ENCODE measurements at places on chromosomes 11 and 22. TPM values are rescaled to one million over a fixed set of nuclear protein-coding genes. Genes with fewer than 3 reads are reported as not detected.

DNA sequence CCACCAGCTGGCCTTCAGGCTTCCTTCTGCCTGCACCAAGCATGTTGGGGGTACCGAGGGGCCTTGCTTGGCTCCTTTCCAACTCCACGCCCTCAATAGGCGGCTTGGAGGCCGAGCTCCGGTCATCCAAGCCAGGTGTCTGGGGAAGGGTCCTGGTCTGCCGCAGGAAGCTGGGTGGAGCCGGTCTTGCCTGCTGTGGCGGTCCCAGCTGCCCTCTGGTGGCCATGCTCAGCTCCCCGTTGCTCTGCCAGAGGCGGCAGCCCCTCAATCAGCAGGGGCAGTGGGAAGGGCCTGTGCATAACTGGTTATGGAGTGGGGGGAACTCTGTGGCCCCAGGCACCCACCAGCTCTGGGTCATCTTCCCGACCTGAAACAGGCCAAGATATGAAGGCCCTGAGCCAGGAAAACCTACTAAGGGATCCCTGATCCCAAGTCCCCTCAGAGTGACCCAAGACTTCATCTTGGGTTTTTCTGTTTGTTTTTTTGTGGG is 3.2 kb downstream of the ARVCF start:
- peaks cover 30% of the 10 kb centered on the region for H3K27me3 ChIP-seq
- peak; percentile 78 for DNase-seq
- no peak overlapping the region for H3K4me3 ChIP-seq
- peaks cover 2% of the 10 kb centered on the region for H3K4me1 ChIP-seq
- H3K36me3 ChIP-seq, result no peaks in the 10 kb centered on the region

DNA sequence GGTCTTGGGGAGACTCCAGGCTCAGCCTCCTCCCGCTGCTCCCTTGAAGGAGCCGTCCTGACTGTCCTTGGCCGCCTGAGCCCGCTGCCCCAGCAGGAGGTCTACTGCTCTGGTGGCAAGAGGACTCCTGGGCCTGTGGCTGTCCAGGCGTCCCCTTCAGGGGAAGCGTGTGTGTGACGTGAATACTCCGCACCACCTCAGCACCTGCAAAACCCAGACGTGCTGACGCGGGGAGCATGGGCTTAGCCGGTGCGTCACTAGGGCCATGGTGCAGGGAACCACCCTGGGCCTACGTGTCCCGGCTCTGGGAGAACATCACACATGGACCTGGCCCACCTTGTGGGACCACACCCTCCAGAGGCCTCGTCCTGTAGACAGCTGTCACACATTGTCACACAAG is 30.2 kb upstream of the BRSK2 start:
- H3K4me1 ChIP-seq, result peaks cover 17% of the 10 kb centered on the region
- no peak overlapping the region for H3K27ac ChIP-seq
- H3K27me3 ChIP-seq, result peaks cover 32% of the 10 kb centered on the region
- H3K4me3 ChIP-seq, result no peak overlapping the region

GRCh38 chr11:102712137-102712536 is 6.6 kb upstream of the MMP27 start:
- no peaks in the 10 kb centered on the region for H3K4me1 ChIP-seq
- H3K36me3 ChIP-seq, result no peaks in the 10 kb centered on the region
- no peak overlapping the region for H3K4me3 ChIP-seq
- H3K27ac ChIP-seq, result no peak overlapping the region
- peaks cover 15% of the 10 kb centered on the region for H3K27me3 ChIP-seq

GRCh38 chr11:64248578-64248977 is 1.8 kb upstream of the PPP1R14B start:
- H3K4me3 ChIP-seq, result no peak overlapping the region
- H3K4me1 ChIP-seq, result peaks cover 11% of the 10 kb centered on the region
- no peak overlapping the region for H3K27ac ChIP-seq
- no peak for DNase-seq

OR4D5 gene
- total RNA-seq, result 0.53 TPM

GRCh38 chr11:60370811-60371298 is 7.5 kb upstream of the MS4A7 start:
- no peak overlapping the region for H3K4me3 ChIP-seq
- H3K4me1 ChIP-seq, result peaks cover 14% of the 10 kb centered on the region
- no peaks in the 10 kb centered on the region for H3K36me3 ChIP-seq
- peak overlapping the region; percentile 92 for H3K27ac ChIP-seq
- no peaks in the 10 kb centered on the region for H3K27me3 ChIP-seq

DNA sequence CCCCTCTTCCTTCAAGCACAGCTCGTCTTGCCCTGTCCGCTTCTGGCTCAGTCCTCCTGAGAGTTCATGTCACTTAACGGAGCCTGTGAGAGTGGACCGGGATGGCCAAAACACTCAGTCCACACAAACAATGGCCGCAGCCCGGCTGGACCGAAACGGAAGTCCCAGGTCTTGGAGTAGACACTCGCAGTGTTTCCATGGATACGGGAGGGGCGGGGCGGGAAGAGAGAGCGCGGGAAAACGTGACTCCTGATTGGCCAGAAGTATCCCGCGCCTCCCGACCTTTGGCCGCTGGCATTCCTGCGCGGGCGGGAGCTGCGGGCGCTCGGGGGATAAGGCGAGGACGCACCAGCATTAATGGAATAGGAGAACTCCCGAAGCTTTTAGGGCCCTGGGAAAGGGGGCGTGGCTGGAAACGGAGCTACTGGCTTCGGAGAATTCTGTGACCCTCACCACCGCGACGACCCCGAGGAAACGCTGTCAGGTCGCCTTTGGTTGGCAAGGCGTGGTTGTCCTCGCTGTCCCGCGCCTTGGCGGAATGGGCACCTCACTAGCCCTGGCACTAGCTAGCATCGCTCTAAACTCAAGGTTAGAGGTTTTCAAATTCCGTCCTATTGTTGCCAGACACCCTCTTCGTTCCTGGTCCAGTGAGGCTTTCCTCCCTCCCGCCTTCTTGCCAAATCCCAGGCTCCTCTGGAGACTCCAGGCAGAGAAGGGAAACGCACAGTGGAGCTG is at the start of the genes NLRP14 and ZNF214:
NLRP14 (plus strand) TSS at position 297 of the 735 bp plus-strand sequence. CDS start 18,108 bp downstream, outside the sequence.
ZNF214 (minus strand) TSS at position 164 of the 735 bp plus-strand sequence. CDS start 17,511 bp downstream, outside the sequence.
- H3K27me3 ChIP-seq, result peaks cover 13% of the 10 kb centered on the region
- H3K4me3 ChIP-seq, result peak within 1 kb of the TSS; percentile 94
- peaks cover 3% of the 10 kb centered on the region for H3K36me3 ChIP-seq
- peak within 1 kb of the TSS; percentile 96 for H3K27ac ChIP-seq

All from progenitor cell of endocrine pancreas (in vitro differentiated cells).